ENCODE measurements at places on chromosomes 5 and 9.

DNA sequence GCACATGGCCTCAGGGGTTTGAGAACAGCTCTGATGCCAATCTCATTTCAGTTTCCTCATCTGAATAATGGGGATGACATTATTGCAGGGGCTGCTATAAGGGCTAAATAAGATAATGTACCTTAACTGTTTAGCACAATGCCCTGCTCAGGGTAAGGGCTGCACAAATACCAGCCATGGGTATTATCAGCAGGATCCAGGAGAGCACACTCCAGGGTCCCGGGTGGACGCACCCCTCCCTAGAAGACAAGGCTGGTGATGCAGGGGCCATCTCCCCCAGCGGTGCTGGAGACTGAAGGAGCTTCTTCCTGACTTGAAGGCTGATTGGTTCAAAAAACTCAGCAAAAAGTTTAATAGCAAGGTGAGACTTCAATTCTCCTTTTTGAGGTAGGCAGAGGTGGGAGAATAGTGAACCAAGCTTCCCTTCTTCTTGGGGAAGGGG lies 2.7 kb upstream of the CXXC5 start:
- no peak for DNase-seq

DNA sequence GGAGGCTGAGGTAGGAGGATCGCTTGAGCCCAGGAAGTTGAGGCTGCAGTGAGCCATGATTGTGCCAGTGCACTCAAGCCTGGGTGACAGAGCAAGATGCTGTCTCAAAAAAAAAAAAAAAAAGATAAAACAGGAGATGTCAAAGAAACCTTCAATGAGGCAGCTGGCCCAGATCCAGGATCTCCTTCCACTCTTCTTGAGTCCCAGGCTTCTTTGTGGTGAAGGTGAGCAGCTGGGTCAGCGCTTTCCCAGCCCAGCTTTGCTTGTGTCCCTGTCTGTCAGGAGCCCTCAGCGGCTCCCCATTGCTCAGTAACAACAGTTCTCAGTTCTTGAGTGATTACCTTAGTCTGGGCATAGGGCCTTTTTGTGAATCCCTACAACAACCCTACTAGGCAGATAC lies 69.4 kb upstream of the PSD2 start:
- DNase-seq: no peak

DNA sequence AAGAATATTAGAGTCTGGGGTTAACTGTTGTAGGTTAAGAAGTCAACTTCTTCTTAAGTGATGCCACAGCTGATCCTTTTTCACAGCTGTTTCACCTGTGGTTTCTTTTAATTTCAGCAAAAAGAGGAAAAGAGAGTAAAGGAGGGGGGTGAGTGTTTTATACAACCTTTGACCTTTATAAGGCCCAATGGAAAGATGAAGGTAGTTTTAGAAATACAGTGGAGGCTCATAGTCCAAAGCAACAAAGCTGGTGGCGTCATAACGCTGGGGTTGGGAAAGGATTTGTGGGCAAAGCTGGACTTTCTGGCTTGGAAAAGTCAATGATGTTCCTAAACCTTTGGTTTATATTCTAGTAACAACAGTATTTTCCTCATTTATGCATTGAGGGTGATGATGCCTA lies 49.5 kb downstream of the RCL1 start:
- no peak for DNase-seq

DNA sequence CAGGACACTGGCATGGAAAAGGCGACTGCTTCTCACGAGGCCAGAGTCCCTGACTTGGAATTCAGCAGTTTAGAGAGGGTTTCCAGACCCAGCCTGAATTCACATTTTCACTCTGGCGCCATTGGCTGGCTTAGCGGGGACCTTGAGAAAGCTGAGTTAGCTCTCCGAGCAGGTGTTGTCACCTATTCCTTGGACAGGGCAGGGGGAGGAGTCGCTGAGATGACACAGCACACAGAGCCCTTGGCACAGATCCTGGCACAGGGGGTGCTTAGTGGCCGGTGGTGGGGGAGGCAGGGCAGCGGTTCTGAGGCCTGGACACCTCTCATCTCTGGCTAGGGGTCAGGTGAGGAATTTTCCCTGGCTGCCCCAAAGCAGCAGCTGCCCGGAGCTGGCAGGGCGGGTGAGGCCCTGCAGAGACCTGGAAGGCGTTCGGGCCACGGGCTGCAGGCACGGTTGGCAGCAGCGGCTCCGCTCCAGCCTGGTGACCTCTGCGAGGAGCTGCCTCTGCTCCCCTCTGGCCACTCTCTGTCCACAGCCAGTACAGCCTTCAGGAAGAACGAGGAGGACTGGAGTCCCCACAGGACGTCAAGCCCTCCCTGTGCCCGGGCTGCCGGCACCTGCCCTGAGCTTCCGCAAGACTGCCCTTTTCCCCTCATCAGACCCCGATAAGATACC lies 72.4 kb upstream of the RAPGEF1 start:
- no peak for DNase-seq

DNA sequence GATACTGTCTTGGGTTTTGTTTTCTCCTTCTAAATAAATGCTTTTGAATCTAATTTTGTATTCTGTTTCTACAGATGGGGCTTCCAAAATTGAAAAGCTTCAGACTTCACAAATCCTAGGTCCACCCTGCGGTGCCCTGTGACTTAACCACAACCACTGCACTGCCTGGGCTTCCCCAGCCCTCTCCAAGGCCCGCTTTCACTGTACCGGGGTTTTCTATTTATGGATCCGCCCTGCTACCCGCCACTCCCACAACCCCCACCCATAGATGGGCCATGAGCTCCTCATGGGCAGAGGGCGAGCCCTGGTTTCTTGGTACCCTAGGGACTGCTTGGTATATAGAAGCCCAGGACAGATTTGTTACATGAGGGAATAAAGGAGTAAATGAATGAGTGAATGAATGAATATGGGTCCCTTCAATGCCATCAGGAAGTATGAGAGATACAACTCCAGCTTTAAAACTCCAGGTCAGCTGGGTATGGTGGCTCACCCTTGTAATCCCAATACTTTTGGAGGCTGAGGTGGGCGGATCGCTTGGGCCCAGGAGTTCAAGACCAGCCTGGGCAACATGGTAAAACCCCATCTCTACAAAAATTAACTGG lies 39.8 kb upstream of the NEK6 start:
- no peak for DNase-seq

GRCh38 chr9:73039271-73040263 lies 86.7 kb upstream of the ALDH1A1 start:
- DNase-seq: no peak

GRCh38 chr5:176388003-176388443 lies 375 bp downstream of the NOP16 start:
- no peak for DNase-seq

- no peak for DNase-seq
Observed at GRCh38 chr5:18024542-18024941, 390.3 kb downstream of the TAF11L14 start.

DNA sequence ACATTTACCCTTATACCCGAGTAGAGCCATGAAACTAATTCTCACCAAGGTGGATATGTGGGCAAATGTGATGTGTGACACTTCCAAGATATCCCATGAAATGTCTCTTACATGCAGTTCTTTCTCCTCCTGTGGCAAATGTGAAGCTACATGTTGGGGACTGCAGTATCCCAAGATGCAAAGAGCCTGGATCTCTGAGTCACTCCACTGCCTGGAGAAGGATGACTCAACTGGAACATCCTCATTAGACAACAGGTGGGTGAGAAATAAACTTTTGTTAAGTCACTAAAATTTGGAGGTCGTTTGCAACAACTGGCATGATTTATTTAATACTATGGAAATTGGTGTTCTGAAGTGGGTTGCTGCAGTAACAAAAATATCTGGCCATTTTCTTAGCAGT lies 36.5 kb upstream of the TENT4A start:
- DNase-seq: no peak

GRCh38 chr5:77670526-77670925 lies 32.0 kb upstream of the OTP start:
- DNase-seq: no peak

DNA sequence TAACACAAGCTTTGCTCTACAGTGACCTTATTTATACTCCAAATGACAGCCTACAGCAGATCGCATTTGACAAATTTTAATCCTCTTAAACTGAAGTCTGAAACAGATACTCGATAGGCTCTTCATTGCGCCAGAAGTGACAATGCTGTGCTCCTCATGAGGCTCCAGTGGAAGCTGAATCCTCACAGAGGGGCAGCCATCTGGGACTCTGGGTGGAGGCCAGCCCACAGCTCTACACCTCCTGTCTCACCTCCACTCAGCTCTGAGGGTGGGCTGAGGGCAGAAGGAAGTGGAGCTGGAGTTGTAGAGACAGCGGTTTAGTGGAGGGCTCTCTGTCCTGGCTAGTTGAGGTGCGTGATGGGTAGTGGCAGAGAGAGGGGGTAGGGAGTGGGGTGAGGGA lies 283.3 kb upstream of the ANKRD55 start:
- DNase-seq: no peak

DNA sequence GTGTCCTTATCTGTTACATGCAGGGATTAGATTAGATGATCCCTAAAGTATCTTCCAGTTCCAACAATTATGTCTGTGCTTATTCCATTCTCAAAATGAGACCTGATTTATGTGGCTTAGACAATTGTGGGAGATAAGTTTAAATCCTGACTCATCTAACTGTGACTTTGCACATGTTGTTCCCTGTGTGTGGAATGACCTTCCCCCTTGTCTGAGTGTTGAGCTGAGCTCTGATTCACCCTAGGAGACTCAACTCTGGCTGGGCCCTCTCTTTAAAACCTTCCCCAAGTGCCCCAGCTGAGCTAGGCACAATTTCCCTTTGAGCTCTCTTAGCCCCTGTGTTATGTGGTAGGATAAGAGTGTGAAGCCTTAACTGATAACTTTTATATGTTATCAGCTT lies 118.9 kb upstream of the ELL2 start:
- no peak for DNase-seq

DNA sequence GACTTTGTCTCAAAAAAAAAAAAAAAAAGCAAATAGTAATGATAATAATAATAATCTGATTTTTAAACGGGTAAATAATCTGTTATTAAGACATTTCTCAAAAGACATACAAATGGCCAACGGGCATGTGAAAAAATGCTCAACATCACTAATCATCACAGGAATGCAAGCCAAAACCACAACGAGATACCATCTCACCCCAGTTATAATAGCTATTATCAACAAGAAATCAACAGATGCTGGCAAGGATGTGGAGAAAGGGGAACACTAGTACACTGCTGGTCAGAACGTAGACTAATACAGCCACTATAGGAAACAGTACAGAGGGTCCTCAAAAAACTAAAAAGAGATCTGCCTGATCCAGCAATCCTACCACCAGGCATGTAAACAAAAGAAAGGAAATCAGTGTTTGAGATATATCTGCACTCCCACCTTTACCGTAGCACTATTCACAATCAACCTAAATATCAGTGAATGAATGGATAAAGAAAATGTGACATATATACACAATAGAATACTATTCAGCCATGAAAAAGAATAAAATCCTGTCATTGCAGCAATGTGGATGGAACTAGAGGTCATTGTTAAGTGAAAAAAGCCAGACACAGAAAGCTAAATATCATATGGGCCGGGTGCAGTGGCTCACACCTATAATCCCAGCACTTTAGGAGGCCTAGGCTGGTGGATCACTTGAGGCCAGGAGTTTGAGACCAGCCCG lies 24.9 kb downstream of the VAV2 start:
- DNase-seq: no peak

GRCh38 chr9:92661127-92661526 lies 8.8 kb downstream of the IPPK start:
- DNase-seq: no peak

DNA sequence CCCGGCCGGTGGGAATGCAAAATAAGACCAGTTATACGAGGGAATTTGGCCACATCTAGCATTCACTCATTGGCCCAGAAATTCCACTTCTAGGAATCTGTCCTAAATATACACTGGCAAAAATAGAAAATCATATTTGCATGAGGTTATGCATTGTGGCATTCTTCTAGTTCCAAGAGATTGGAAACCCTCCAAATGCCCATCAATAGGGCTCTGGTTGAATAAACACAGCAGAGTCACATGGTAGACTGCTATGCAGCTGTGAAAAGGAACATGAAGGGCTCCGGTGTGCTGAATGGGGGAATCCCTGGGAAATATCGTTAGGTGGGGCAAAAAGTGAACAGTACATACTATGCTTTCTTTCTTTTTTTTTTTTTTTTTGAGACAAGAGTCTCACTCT lies 36.8 kb downstream of the PTGES start:
- no peak for DNase-seq

- no peak for DNase-seq
Observed at GRCh38 chr9:97990259-97990658, 7.1 kb downstream of the ANP32B start.

DNA sequence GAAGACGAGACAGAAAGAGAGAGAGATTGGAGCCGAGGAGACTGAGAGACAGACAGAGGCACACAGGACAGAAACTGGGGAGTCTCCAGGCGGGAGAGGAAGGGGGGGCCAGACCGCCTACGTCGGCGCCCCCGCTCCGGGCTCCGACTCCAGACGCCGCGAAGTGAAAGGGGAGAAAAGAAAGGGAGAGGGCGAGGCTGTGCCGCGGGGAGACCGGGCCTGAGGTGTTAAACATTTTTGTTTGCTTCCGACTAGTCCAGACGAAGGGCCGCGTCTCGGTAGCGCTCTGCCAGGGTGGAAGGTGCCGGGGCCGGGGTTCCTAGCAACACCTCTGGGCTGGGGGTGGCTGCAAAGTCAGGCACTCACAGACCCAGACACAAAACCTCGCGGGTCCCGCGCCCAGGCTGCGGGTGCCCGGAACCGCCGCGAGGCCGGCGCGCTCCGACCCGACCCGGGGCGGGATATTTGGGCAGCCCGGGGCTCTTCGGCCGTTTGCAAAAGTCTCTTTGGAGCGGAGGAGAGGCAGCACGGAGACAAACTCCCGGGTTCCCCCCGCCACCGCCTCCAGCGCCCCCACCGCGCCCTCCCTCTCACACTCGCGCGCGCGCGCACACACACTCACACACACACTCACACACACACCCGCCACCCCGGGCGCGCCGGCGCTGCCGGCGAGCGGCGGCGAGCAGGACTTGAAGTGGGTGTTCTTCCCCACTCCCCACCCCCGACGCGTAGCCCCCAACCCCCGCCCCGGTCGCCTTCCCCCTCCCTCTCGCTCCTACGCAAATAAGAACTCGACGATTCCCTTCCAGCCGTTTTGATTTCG lies 626 bp upstream of the FST start:
- DNase-seq: no peak

- no peak for DNase-seq
Observed at GRCh38 chr5:123785162-123786071, 273.4 kb downstream of the CSNK1G3 start.

DNA sequence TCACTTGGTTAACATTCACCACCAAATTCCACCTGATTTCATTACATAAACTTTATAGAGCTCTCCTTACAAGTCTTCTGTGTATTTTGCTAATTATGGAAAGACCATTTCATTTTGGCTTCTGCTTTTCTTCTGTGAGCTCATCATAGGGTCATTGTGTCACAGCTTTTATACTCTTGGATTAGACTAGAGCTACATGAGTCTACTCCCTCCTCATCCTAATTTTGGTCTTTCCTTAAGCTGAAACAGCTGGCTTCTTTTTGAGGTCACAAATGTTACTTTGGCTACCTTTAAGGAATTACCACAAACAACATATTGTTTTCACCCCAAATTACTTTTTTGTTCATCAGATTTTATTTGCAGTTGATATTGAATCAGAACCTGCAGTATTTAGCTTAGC lies 103.0 kb downstream of the NPR3 start:
- no peak for DNase-seq

- no peak for DNase-seq
Observed at GRCh38 chr5:142364251-142365145, 39.7 kb upstream of the SPRY4 start.
